ENCODE measurements at places on chromosomes 2 and 18.

DNA sequence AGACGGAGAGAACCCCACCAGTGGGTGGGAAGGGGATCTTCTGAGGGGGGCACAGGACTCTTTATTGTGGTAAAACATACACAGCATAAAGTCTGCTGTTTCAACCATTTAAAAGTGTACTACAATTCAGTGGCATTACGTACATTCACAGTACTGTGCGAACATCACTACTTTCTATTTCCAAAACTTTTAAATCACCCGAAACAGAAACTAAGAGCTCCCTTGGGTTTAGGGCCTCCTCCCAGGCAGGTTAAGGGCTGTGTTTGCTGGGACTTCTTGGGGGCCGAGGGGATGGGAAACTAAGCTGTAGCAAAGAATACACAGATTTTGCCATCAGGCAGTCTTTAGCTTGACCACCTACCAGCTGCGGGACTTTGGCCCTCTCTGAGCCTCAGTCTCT lies 242.0 kb downstream of the HAUS1 start:
- DNase-seq = no peak

DNA sequence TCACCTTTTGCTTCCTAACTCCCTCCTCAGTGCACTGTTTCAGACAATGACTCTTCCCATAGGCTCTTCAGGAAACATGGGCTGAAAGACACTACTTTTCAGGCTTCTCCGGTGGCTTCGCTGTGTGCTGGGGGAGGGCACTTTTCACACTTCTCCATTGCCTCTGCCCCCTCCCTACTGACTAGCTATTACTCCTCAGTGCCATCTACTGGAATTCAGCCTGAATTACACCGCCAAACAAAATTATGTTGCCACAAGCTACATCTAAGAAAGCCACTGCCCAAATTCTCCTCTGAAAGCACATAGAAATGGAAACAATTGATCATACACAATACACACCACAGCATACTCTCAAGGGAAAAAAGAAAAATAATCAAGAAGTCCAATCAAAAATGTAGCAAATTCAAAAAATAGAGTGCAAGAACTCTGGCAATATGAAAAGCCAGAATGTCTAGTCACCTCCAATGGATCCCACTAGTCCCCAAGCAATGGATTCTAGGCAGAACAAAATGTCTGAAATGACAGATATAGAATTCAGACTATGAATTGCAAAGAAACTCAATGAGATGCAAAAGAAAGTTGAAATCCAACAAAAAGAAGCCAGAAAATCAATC lies 1139.4 kb upstream of the GYPC start:
- DNase-seq = no peak

DNA sequence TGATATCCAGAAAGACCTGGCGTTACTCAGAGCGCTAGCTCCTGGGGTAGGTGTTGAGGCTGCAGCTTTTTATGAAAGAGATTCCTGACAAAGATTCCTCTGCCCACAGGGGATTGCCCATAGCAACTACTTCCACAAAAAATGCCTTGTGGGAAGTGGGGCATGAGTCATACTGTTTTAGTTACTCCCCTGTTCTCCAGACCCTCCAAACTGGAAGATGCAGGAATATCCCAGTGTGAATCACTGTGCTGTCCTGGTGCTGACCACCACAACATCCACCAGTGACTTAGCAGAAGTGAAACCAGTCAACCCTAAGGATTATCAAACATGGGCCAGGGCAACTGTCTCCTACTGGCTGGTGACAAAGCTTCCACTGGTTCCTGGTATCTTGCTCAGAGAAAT lies 61.8 kb downstream of the CDH2 start:
- DNase-seq = no peak

DNA sequence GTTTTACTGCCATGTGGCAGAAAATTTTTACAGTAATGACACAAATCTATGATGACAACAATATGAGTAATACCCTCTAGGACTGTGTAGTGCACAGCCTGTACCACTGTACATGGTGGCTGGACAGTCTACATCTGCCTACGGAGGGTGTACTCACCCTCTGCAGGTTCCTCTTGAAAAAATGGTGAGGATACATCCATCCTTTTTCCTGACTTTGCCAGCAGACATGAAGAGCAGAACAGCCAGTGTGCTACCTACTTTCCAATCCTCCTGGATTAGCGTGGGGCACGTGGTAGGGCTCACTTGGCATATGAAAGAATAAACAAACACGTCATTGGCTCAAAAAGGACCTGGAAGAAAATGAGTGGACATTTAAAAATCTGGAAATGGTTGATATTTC lies 62.6 kb downstream of the TRPM8 start:
- no peak for DNase-seq

- DNase-seq = no peak
Measured at GRCh38 chr2:106758901-106759497, 127.0 kb downstream of the ST6GAL2 start.

- no peak for DNase-seq
Measured at GRCh38 chr2:136901732-136902131, 136.4 kb downstream of the THSD7B start.

GRCh38 chr2:182166406-182166805 lies 180.8 kb downstream of the PPP1R1C start:
- DNase-seq = no peak

- DNase-seq = no peak
Measured at GRCh38 chr18:36440614-36441013, 143.1 kb downstream of the FHOD3 start.

DNA sequence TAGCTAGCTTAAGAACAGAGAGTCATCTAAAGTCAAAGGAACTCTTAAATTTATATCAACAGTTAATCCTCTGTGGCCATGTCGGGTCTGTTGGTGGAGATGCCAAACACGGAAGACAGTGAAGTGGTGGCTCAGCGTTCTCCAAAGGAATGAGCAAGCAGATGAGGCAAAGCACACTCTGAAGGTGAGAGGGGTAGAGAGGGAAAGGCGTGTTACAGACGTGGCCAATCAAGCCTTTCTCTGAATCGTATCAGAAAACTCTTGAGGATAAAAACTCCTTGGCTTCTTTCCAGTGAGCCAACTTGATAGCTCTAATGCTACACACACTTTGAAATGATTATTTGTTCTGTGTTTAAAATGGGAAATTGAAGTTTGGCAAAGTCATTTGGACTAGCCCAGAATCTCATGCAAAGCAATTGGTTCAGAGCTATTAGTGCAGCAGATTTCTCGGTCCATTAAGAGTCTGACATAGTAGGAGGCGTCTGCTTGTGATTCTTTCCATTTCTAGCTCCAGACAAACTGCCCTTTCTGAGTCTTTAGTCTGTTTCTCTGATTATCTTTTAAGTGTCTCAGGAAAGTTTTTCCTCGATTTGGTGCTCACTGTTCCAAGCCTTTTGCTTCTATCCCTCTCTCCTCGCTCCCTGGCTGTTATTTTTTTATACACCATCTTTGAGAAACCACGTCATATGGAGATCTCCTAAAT lies 57.5 kb upstream of the CPO start:
- no peak for DNase-seq

GRCh38 chr18:72848503-72849237 lies 19.1 kb downstream of the NETO1 start:
- DNase-seq = no peak

DNA sequence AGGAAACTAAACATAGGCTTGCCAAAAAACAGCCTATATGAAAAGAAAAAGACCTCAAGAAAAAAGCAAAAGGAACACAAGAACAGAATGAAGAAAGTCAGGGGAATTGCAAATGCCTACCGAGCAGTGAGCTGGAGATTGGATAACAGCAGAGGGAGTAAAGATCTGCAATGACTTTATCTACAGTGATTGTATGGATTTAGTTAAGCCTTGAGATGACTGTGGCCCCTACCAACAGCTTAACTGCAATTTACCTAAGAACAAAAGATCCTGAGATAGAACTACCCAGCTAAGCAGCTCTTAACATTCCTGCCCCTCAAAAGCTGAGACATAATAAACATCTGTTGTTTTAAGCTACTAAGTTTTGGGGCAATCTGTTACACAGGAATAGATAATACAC lies 20.5 kb downstream of the LNPK start:
- DNase-seq = no peak

- no peak for DNase-seq
Measured at GRCh38 chr2:223941579-223942277, 3.4 kb downstream of the WDFY1 start.

GRCh38 chr2:171225302-171225980 lies 64.7 kb upstream of the TLK1 start:
- DNase-seq = no peak

DNA sequence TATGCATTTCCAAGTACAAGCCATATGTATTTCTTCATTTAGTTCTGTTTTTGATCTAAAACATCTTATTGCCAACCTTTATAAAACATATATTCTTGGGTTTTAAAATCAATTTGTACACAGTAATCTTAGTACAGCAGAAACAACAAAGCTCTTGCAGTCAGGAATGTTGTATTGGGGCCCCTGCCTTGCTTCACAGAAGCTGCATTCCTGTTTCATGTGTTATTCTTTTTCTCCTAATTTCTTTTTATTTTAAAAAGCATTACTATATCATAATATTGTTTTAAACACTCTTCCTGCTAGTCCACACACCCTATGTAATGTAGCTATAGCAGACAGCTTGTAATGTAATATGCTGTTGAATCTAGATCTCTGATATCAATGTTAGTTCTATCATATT lies 24.0 kb downstream of the SERPINB7 start:
- DNase-seq = no peak

- no peak for DNase-seq
Measured at GRCh38 chr2:32947076-32947483, 327 bp downstream of the LTBP1 start.

- DNase-seq = no peak
Measured at GRCh38 chr2:85132834-85133637, at the start of gene TCF7L1. Gene TCF7L1, plus strand, starts transcription at chr2:85133392. Its CDS starts 293 bp downstream, at chr2:85133685.

DNA sequence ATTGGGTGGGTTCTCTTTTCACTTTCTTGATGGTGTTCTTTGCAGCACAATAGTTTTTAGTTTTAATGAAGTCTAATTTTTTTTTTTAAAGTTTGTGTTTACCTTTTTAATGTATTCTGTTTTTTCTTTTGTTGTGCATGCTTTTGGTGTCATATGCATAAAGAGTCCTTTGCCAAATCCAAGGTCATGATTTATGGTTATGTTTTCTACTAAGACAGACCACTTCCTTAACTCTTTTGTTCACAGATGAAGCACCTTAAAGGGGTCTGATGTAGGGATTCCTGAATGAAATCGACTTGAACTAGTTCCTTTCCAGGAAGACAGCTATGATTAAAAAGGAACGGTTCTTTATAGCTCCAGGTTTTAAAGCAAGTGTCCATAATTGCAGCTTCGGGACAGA lies 23.1 kb downstream of the LPIN1 start:
- no peak for DNase-seq

DNA sequence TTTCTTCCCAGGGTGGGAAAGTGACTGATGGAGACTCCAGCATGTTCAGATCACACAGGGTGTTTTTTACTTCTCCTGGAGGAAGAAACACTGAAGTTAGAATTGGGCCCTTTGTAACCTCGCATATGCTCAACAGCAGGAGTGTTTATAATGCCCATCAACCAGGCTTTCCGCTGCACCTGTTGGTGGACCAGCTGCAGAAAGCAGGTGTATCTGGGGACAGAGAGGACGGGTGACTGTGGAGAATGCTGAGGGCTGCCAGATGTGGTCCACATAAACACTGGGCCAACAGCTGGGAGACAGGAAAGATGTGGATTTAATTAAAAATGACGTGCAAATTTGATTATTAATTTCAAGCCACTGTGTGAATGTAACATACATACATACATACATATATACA lies 335.5 kb upstream of the SPRED2 start:
- no peak for DNase-seq

- DNase-seq = no peak
Measured at GRCh38 chr18:51193621-51194287, 3.7 kb downstream of the MEX3C start.

DNA sequence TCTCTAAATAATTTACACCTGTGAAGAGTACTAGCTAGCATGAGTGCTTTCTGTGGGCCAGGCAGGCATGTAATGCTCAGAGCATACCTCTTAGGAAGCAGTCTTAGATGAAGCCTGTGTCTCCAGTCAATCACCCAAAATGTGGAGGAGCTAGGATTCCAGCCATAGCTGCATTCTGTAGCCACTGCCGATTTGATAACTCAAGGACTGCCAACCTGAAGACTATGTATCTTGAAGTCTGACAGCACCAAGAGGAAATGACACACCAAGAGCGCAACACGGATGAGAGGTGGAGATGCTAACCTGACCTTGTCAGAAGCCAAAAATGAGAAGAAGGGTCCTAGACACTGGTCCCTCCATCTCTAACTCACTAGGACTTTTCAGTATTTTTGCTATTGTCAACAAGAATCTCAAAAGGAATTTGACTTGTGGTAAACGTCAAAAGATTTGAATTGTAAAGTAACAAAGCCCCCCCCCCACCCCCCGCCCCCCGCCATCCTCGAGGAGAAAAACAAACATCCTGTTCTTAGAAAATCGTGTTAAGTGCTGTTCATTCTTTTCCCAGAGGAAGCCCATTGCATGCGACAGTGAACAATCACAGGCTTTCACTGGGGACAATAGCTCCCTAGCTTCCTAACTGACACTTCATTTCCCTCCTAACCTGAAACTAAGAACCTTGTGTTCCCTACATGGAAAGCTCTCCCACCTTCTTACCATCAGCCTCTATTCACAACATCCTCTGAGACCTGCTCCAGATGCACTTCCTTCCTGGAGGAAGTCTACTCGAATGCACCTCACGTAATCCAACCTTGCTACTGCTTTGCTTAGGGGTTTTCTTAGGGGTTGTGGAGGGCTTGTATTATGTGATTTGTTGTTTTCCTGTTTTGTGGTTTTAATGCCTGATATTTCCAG lies 14.7 kb downstream of the CDC42EP3 start:
- no peak for DNase-seq

GRCh38 chr2:221527776-221528309 lies 44.3 kb downstream of the EPHA4 start:
- no peak for DNase-seq

DNA sequence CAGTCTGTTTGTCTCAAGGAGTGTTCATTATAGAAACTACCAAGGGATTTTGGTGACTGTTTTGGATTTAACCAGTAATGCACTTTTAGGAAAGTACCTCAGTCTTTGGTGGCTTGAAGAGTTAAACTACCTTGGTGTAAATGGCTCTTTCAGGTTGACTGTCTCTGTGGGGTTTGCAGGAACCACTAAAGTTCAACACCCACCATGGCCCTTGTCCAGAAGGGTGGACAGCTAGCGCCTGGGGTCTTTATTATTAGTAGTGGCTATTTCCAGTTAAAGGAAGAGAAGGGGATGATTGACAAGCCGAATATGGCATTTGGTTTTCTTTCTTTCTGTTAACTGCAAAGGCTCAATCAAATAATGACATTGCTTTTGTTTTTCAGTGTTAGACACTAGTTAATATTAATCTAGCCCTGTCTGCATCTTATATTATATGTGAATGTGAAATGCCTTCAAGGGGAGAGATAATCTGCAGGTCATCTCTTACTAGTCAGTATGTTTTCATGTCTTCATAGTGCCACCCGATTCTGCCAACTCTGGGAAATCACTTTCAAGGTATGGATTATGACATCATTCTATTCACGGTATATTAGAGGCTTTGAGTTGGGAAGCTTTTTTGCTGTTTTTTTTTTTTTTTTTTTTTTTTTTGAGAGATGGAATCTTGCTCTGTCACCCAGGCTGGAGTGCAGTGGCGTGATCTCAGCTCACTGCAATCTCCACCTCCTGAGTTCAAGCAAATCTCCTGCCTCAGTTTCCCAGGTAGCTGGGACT lies 56.4 kb downstream of the MAP4K4 start:
- no peak for DNase-seq

- DNase-seq = no peak
Measured at GRCh38 chr2:151032741-151033191, 228.9 kb downstream of the RBM43 start.
